ENCODE measurements at places on chromosomes 11 and 22. TPM values are rescaled to one million over a fixed set of nuclear protein-coding genes. Genes with fewer than 3 reads are reported as not detected.
A peak's percentile ranks its signal among the peaks of the same experiment; 100 is the strongest.

DNA sequence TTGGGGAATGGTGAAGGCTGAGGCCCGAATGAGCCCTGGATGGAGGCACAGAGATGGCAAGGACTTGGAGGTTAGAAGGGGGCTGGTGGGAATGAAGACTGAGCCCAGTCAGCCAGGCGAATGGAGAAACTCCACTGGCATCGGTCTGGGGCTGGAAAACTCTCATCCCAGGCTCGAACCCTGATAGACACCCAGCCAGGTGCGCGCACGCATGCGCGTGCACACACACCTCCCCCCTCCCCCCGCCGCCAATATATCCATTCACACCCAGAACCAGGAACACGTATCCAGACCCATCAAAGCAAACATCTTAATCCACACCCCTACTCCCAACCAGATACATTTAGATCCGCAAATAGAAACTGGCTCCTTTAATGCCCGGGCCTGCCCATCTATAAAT is 139.3 kb downstream of the CEP164 start:
- no peaks in the 10 kb centered on the region for H3K36me3 ChIP-seq
- no peak overlapping the region for H3K4me3 ChIP-seq
- no peaks in the 10 kb centered on the region for H3K4me1 ChIP-seq
- no peak overlapping the region for H3K27ac ChIP-seq

- no peaks in the 10 kb centered on the region for H3K27me3 ChIP-seq
- peaks cover 17% of the 10 kb centered on the region for H3K4me1 ChIP-seq
- H3K27ac ChIP-seq: peak overlapping the region; percentile 70
- no peak overlapping the region for H3K4me3 ChIP-seq
- no peaks in the 10 kb centered on the region for H3K36me3 ChIP-seq
- no peak for DNase-seq
These were observed 166.1 kb upstream of the API5 start for GRCh38 chr11:43145653-43146052.

SCGB1D1 gene
- total RNA-seq: not detected

CCDC116 gene
- 0.73 TPM for total RNA-seq

TIMP3 gene
- not detected for total RNA-seq
